ENCODE measurements at places on chromosomes 1 and 21. TPM values are rescaled to one million over a fixed set of nuclear protein-coding genes. Genes with fewer than 3 reads are reported as not detected.
A peak's percentile ranks its signal among the peaks of the same experiment; 100 is the strongest.

- H3K27me3 ChIP-seq, result no peaks in the 10 kb centered on the region
- no peak for DNase-seq
- peaks cover 54% of the 10 kb centered on the region for H3K36me3 ChIP-seq
Observed at GRCh38 chr1:211375146-211375818, 48.6 kb downstream of the TRAF5 start.

DNA sequence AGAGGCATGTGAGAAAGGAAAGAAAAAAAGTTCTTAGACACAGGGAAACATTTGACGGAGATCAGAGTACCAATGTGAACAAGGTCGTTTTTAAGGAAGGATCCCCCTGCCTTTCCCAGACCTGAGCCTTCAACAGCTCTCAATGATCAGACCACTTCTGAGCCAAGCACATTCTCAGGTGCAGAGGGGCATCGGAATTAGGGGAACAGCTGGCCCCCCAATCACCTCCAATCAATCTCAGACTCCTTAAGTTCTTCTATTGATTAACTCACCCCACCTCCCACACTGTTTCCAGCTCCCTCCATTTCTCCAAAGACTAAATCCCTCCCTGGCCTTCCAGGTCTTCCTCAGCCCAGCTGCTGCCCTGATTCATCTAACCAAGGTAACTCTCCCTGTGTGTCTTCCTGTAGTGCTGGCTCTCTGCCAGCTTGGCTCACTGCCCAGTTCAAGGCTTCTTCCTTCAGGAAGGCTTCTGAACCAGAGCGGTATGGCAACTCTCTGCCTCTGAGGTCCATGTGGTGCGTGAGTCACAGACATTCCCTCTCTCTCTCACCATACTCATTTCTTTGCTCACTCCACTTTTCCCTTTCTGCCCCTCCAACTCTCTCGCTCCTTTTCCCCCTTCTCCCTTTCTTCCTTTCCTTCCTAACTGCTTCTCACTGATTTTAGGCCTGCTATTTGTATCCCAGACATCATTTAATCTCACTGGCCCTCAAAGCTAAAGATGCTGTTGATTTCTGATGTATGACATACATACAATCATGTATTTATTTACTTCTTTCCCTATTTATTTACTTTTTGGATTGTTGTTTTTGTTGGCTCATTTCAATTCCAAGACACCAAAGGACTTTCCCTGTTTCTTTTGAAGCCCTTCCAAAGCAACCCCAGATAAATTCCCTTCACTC, 18.1 kb downstream of the CFAP45 start:
- no peak overlapping the region for H3K4me3 ChIP-seq
- peaks cover 6% of the 10 kb centered on the region for H3K4me1 ChIP-seq
- no peak overlapping the region for H3K27ac ChIP-seq

GRCh38 chr21:21690068-21690665, 692.0 kb downstream of the NCAM2 start:
- H3K27ac ChIP-seq, result no peak overlapping the region
- no peaks in the 10 kb centered on the region for H3K4me1 ChIP-seq
- H3K27me3 ChIP-seq, result no peaks in the 10 kb centered on the region

DNA sequence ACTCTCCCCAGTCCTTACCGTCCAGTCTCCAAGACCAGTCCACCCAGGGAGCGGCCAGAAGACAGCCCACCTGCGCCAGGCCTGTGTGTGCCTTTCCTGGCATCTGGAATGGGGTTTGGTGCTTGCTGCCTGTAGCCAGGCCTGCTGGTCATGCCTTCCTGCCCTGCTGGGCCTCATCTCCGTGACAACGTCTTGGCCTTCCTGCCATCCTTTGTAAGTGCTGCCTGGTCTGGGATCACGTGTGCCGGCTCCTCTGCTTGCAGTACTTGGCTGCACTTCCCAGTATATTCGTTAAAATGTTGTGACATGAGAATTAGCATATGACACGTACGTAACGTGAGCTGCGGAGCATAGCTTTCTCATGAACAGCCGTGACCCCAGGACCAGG, 145.3 kb upstream of the COL6A1 start:
- H3K4me3 ChIP-seq, result no peak overlapping the region
- no peaks in the 10 kb centered on the region for H3K36me3 ChIP-seq
- H3K27me3 ChIP-seq, result no peaks in the 10 kb centered on the region
- DNase-seq, result no peak
- no peaks in the 10 kb centered on the region for H3K4me1 ChIP-seq
- H3K27ac ChIP-seq, result no peak overlapping the region

- H3K4me3 ChIP-seq, result no peak overlapping the region
- DNase-seq, result no peak
- H3K27ac ChIP-seq, result no peak overlapping the region
Observed at GRCh38 chr1:162656266-162656665, 24.0 kb downstream of the DDR2 start.

- no peak overlapping the region for H3K27ac ChIP-seq
- H3K4me1 ChIP-seq, result peaks cover 6% of the 10 kb centered on the region
- no peaks in the 10 kb centered on the region for H3K36me3 ChIP-seq
- no peaks in the 10 kb centered on the region for H3K27me3 ChIP-seq
- no peak for DNase-seq
- H3K4me3 ChIP-seq, result no peak overlapping the region
Observed at GRCh38 chr1:119747451-119747850, 21.3 kb downstream of the HMGCS2 start.

GRCh38 chr1:10283318-10283984, 73.1 kb downstream of the KIF1B start:
- H3K4me3 ChIP-seq, result no peak overlapping the region
- H3K36me3 ChIP-seq, result peaks cover 15% of the 10 kb centered on the region
- no peaks in the 10 kb centered on the region for H3K4me1 ChIP-seq
- no peak for DNase-seq
- no peaks in the 10 kb centered on the region for H3K27me3 ChIP-seq
- no peak overlapping the region for H3K27ac ChIP-seq

GRCh38 chr1:34786521-34787325, 5.7 kb downstream of the GJB3 start:
- H3K36me3 ChIP-seq, result no peaks in the 10 kb centered on the region
- H3K27me3 ChIP-seq, result peaks cover 36% of the 10 kb centered on the region
- no peak overlapping the region for H3K4me3 ChIP-seq
- peak; percentile 63 for DNase-seq
- H3K4me1 ChIP-seq, result peaks cover 5% of the 10 kb centered on the region

- no peak overlapping the region for H3K4me3 ChIP-seq
- H3K27ac ChIP-seq, result no peak overlapping the region
- H3K36me3 ChIP-seq, result peaks cover 9% of the 10 kb centered on the region
- no peak for DNase-seq
Observed at GRCh38 chr1:41850029-41850428, 68.7 kb downstream of the HIVEP3 start.

DNA sequence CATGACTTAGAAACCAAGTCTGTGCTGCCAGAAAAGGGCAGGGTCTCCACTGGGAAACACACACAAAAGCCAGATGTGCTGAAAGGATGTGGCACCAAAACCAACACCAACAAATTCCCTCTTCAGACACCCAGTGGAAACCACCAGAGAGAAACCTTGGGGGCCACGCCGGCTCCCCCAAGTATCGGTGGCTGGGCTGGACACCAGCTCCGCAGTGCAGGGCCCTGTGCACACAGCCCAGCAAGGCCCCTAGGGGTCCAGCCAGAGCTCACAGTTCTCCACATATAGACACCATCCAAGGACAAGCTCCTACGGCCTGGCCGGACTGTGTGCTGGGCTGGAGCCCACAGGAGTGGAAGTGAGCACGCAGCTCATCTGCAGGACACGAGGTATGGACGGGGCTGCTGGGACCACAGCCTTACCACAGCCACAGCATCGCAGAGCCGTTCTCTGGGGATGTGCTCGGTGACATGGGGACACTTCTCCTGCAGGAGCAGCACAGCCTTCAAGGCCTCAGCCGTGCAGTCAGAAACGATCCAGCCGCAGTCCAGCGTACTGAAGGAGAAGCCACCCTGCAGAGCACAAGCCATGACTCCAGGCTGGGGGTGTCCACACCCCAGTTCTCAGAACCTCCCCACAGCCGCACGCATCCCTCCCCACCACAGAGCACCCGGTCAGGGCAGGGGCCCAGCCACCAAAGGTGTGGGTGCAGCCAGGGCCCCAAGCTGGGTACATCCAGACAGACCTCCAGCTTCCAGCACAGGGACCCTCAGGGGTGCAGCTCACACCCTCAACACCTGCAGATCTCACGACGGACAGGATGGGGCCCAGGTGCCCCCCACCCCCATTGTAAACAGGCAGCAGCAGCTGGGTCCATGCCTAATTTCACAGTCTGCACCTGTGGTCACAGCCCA, 21.3 kb downstream of the LSS start:
- peaks cover 30% of the 10 kb centered on the region for H3K36me3 ChIP-seq
- no peaks in the 10 kb centered on the region for H3K27me3 ChIP-seq
- no peak for DNase-seq

ZBED6 gene
- total RNA-seq, result 25.2 TPM

TNFRSF1B gene
- 61.9 TPM for total RNA-seq

PWP2 gene
- 40.6 TPM for total RNA-seq

SLC5A9 gene
- not detected for total RNA-seq

AKIRIN1 gene
- 112 TPM for total RNA-seq

Data from CD4-positive, alpha-beta T cell (primary cell).